ENCODE measurements at places on chromosomes 1 and 21.

DNA sequence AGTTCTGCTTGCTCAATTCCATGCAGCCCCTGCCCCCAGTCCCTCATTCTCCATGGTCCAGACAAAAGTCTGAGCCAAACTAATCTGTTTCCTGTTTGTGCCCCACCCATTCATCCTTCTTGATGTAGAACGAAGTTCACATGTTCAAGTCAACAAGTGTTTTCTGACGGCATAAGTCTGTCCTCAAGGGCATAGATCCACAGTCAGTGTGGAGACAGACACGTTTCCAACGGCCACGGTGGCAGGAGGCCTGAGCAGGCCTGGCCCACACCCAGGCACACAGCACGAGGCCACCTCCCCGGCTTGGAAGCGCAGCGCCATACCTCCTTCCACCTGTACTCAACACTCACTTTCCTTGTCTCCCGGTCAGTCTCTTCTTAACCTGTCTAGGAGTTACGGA is 16.1 kb downstream of the ADORA1 start:
- DNase-seq, result no peak

- DNase-seq, result no peak
Observed at GRCh38 chr1:219188331-219188803, 14.7 kb downstream of the LYPLAL1 start.

GRCh38 chr21:14487490-14488432 is 58.4 kb downstream of the SAMSN1 start:
- DNase-seq, result no peak

GRCh38 chr1:38651669-38652068 is 207.9 kb downstream of the RRAGC start:
- no peak for DNase-seq

DNA sequence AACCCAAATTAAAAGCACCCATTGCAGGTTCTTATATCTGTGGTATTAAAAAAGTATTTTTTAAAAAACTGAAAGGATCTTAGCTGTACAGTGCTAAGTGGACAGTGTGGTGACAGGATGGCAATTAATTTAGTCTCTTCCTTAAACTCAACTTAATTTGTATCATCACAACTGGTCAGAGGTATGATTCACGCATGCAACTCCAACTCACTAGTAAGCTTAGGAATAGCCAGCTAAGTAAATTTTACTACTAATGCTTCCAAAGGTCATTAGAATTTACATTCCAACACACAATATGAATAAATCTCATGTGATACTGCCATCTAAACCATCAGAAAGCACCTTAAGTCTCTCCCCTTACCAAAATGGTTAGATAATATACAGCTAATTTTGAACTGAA is 35.4 kb downstream of the ENAH start:
- no peak for DNase-seq

GRCh38 chr1:244735404-244735803 is 82.5 kb downstream of the DESI2 start:
- no peak for DNase-seq

DNA sequence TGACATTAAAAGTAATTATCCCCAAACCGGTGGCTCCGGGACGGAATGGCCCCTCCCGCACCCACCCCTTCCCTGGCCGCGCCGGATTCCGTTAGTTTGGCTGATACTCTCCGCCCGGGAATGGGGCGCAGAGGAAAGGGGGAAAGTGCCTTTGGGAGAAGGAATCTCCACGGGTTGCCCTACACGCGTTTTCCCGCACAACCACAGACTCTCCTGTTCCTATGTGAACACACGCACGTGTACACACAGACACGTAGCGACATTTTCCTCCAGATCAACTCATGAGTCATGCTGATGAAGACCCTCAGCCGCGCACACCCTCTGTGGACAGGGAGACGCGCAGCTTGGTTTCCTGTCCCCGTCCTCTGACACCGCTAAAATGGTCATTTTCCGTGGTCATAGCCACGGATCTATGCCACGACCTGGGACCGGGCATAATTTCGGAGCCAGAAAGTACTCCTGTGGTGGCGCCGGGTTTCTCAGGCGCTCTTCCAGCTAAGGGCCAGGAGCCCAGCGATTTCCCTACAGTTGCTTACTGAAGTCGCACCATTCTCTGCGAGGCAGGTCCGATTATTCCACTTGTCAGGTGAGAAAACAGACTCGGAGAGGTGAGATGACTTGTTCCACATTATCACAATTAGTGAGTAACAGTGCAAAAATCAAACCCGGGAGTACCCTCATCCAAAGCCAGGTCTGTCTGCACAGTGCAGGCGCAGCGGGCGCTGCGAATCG is 4.0 kb upstream of the DMRTA2 start:
- no peak for DNase-seq

DNA sequence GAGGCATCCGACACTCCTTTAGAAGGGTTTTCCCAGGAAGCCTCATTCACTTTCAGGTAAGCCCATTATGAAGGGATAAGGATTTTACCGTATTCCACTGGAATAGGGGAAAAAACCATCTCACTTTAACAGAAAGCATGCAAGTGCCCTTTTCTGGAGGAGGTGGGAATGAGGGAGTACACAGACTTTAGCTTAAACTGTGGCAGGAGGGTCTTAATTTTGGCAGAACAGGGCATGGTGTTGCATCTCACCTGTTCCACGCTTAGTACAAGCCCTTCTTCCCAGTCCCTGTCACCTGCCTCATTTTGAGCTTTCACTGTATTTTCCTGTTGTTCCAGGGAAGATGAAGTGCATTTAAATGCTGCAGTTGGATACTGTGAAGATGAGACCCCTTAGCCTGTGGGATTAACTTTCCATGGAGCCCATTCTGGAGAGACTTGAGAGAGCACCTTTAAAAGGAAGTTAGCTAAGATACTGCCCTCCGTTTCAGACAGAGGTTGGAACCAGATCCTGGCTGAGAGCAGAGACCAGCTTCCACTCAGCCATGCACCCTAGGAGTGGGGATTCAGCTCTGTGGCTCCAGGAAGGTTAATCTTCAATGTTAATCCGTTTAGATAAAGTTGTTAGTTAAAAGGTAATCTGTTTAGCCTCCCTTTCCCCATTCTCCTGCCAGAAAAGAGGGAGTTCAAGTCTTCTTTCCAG is 42.6 kb downstream of the PBX1 start:
- DNase-seq, result no peak

DNA sequence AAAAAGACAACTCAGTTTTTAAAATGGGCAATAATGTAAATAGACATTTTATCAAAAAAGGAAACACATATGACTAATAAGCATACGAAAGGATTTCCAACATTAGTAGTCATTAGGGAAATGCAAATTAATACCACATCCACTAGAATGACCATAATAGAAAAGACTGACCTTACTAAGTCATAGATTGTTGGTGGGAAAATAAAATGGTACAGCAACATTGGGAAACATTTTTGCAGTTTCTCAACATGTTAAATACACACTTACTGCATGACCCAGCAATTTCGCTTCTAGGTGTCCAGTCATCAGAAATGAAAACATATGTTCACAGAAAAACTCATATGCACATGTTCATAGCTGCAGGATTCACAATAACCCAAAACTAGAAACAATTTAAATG is 29.9 kb upstream of the SLC44A3 start:
- DNase-seq, result no peak

GRCh38 chr1:181107711-181108110 is 19.2 kb downstream of the IER5 start:
- no peak for DNase-seq

GRCh38 chr1:94799206-94799605 is 21.0 kb upstream of the SLC44A3 start:
- no peak for DNase-seq

GRCh38 chr1:28580722-28581530 is 11.1 kb upstream of the RAB42 start:
- DNase-seq, result no peak

GRCh38 chr1:38138498-38139233 is 92.1 kb upstream of the POU3F1 start:
- DNase-seq, result no peak

DNA sequence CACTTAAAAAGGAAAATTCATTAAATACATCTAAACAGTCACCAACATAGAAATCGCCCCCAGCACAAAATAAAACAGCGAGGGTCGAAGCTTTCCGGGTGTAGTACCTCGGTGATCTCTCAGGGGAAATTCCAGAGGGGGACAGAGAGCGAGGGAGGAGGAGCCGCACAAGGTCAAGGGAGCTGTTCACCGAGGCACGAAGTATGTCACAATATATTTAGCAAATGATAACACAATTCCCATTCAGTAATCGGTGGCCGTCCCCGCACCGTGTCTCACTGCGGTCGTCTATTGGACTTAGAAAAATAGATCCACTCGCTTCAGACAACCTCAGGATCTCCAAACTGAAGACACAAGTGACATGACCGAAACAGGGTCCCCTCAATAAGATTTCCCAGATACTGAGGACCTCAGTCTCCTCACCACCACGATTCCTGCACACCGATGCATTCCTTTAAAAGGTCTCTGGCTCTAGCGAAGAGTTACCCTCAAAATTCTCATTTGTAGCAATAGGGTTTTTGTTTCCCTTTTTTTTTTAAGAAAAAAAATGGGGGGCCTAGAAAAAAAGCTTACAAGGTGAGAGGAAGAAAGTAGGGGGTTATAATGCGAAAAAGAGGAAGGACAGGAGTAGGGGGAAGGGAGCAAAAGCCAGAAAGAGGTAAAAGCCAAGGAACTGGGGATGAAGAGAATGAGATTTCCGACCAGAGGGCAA is 1.1 kb downstream of the LPGAT1 start:
- no peak for DNase-seq

DNA sequence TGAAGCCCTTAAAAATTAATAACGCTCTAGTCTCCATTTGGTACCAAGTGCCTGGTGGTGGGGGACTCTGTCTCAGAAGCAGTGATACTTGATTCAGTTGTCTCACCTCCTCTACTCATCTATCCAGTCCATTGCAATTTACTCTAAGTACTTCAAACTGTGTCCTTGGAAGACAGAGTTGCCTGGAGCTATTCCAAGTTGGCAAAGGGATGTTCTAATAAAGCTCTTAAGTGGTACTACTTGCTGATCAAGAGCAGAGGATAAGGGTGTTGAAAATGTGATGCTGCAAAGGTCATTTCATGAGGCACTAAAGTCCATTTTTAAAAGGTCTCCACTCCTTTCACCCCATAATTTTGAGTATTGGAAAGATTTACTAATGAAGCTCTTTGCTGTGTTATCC is 142.2 kb downstream of the NFIA start:
- no peak for DNase-seq

GRCh38 chr1:53546409-53547155 is 87.4 kb downstream of the DMRTB1 start:
- DNase-seq, result no peak

DNA sequence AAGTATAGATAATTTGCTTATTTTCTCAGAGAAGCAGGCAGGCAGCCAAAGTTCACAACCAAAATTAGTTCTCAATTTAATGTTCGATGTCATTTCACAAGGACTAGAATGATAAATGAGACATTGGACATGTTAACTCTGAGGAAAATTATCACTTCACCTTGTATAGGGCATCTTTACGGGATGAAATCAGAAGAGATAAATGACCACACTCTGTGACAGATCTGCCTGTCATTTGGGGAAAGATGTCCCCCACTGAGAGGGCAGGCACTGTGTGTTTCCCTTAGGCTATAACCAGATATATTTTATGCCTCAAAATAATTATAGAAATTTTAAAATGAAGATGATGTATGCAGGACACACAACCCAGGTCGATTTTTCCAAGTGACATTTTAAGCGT is 642.9 kb downstream of the BRINP3 start:
- no peak for DNase-seq

- DNase-seq, result no peak
Observed at GRCh38 chr1:196516373-196516772, 91.9 kb downstream of the KCNT2 start.

DNA sequence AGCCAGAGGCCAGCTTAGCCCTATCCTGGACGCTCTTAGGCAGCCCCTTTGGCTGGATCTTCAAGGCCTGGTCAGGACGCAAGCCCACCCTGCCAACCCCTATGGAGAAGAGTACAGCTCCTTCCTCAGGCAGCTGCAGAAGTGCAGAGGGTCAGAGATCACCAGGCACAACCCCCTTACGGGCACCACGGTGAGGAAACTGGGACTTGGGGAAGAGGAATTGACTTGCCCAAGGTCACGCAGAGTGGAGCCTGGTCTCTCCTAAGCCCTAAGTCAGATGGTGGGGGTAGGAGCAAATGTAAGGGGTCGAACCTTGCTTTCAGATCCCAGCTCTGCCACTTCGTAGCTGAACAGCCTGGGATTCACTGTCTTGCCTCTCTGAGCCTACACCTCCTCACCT is 3.7 kb downstream of the E2F2 start:
- no peak for DNase-seq

GRCh38 chr1:19704247-19705113 is 39.8 kb downstream of the HTR6 start:
- peak; percentile 62 for DNase-seq

GRCh38 chr1:208951908-208952307 is 631.6 kb upstream of the CAMK1G start:
- DNase-seq, result no peak

DNA sequence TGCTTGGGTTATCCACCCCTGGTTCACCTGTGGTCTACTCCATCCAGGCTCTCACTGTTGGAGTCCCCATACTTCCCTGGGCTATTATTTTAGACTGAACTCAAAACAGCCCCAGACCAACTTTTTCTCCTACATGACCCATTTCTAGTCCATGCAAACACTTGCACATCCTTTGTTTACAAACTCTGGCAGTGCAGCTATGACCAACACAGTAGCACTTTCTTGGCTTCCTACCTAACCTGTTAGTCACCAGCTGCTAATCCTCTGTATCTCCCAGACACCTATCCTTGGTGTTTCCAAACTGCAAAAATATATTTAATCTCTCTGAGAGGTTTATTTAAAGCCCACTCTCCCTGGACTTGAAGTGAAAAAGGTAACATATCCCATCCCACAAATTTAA is 90.8 kb downstream of the DDAH1 start:
- DNase-seq, result no peak

DNA sequence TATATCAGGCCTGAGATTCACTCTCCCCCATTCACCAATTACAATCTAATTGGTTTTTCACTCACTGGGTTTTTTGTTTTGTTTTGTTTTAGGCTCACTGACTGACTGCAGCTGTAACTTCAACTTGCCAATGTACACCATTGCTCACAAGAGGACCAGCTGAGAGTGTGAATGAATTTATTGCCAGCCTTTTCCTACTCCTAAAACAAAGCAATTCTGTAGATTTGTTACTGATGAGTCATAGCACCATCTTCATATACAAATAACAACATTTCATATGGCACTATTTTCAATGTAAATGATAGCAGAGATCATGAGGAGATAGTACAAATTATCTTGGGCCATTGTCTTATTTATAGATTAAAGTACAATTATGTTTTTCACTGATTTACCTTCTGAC is 76.0 kb upstream of the DPYD start:
- no peak for DNase-seq

DNA sequence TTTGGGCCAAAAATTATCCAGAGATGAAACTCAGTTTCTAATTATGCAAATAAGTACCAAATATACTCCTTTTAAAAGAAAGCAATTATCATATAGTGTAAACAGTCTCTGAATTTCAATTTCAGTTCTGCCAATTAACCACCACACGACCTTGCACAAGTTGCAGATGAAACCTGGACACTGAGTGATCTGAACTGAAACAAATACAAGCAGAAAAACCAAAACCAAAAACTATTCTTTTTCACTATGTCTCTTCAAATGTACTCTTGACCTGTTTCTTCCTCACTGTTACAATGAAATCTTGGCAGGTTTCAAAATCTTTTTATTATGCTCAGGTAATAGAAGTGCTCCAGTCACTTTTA is 79.2 kb downstream of the TYW3 start:
- DNase-seq, result no peak

All from stimulated activated CD4-positive, alpha-beta T cell treated with anti-CD3 and anti-CD28 coated beads, Interleukin-4, amount 100 ng/mL, for 4 hours (primary cell).